ENCODE measurements at places on chromosomes 3 and 15.

- DNase-seq = no peak
These were observed 60.6 kb downstream of the ST6GAL1 start for GRCh38 chr3:186990878-186991308.

DNA sequence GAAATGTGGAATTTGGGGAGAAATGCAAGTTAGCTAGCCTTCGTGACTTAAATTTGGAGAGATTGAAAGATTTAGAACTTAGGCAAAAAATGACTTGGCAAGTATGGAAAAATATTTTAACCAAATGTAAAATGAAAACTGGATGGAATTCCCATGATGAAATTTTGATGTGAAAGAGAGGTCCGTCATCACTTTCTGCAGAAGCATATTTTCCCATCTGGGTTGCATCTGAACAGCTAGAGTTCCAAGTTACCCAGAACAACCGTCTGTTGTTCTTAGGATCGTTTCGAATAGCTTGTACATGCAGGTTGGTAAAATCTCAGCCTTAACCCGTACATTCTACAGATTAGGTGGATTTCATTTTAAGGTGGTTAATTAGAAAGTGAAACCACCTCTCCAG, 136.3 kb downstream of the GHSR start:
- no peak for DNase-seq

GRCh38 chr3:153252963-153253362, 90.9 kb downstream of the RAP2B start:
- no peak for DNase-seq

DNA sequence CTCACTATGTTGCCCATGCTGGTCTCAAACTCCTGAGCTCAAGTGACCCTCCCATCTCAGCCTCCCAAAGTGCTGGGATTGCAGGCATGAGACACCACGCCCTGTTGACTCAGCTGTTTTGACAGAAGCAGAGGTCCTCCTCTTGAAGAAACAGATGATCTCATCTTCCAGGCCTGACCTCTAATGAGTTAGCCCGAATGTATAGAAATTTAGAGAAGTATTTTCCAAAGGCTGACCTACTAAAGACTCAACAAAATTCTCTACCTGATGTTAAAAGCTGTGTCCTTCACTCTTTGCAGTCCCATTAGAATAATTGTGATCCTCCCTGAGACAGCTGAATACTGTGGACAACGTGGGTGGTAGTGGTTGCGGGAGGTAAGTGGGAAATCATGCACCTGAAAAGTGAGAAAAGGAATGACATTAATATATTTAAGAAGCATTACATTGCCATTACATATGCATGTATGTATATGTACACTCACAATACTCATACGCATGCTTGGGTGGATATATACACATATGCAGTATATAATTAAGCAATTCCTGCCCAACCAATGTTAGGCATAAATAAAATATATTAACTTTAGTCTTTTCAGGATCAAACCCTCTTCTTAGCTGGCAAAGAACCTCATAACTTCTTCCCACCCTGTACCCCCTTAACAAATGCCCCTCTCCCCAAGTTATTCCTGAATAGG, 204.6 kb upstream of the NR2F2 start:
- DNase-seq = no peak

DNA sequence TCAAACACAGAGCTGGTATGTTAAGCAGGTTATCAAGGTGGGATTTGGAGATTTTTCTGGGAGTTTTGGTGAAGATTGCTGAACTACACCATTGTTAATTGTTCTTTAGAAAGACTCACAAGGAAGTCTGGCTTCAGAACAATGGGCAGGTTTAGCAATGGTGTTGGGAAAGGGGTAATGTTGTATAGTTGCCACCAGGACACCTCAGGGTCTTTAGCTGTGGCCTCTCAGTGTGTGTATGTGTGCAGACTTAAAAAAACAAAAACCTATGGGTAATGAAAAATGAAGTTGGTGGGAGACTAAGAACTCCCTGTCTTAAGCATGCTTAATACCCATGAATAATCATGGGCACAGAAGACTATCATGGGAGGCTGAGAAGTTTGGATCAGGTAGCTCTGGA, 91.7 kb downstream of the MCTP2 start:
- DNase-seq = no peak

GRCh38 chr15:98668566-98669308, 20.4 kb downstream of the IGF1R start:
- DNase-seq = no peak
